ENCODE measurements at places on chromosomes 3 and 15.
A peak's percentile ranks its signal among the peaks of the same experiment; 100 is the strongest.

DNA sequence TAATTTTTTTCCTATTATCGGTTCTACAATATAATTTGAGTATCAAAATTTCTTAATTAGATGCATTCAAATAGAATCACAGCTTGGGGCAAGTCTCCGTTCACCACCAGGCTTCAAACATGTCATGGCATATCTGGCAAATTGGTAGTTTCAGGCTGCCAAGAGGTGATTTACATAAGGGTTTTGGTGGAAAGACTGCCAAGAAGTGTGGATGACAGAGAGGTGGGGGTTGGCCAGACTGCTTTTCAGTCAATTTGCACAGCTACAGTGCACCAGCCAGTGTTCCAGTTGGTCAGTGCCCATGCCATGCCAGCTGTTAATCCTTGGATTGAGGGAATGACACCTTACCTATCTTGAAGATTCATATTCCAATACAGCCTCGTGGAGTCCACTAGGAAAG is 8.4 kb upstream of the GSK3B start:
- DNase-seq: no peak

DNA sequence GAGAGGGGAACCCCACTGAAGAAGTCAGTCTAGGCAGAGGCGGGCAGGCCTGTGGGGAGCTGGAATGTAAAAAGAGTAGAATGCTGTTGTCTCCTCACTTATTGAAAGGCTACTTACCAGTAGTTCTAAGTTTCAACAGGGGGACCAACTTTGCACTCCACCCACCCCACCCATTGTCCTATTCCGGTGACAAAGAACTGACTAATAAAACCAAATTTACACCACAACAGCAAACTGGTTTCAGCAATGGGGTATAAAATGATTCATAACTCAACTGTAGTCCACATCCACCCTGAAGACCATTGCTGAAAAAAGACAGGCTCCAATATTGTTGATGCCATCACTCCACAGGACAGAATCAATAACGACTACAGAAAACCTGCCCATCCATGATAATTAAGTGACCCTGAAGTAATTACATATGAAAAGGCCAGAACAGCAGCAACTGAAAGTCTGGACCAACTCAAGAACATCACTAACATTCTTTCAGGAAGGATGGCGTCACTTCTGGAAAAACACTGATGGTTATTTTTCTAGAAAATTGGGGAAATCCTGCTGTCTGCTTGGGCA is 80.2 kb downstream of the ABI3BP start:
- DNase-seq: peak; percentile 13

GRCh38 chr3:105157766-105158085 is 209.0 kb upstream of the ALCAM start:
- DNase-seq: no peak

- no peak for DNase-seq
Observed at GRCh38 chr15:100909989-100910955, 8.9 kb upstream of the LRRK1 start.

GRCh38 chr15:36557364-36557763 is 22.1 kb upstream of the CDIN1 start:
- DNase-seq: no peak

DNA sequence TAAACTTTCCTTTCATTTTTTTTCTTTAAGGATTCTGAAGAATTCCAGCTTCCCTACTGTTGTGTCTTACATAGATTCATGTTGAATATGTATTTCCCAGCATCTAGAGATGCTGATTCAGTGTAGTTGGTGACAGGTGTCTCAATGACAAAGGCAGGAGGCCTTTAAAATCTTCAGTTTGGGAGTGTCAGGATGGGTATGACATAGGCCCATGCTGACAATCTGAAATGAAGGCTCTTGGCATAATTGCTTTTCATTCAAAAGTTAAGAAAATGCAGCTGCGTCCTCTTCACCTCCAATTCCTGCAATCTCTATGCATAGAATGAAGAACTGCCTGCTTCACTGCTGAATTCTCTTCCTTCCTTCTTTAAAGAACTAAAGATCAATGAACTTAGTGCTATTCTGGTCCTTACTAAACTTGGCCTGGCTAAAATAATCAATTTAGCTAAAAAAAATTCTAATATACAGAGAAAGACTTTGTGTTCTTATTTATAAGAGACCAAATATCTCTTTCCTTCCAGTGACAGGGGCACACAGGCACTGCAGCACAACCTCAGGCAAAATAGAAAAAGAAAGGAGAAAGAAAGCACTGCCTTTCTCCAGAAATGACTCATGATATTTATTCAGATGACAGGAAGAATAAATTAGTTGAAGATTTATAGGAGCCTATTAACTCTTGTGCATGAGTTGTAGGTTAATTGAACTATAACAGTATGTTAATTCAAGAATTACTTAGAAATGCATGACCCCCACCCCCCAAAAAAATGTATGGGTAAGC is 152.6 kb upstream of the GBE1 start:
- no peak for DNase-seq

GRCh38 chr15:80480909-80481308 is 76.7 kb downstream of the ARNT2 start:
- no peak for DNase-seq

Measured in retina (tissue), 1 donor.